ENCODE measurements at places on chromosomes 2 and 18.

DNA sequence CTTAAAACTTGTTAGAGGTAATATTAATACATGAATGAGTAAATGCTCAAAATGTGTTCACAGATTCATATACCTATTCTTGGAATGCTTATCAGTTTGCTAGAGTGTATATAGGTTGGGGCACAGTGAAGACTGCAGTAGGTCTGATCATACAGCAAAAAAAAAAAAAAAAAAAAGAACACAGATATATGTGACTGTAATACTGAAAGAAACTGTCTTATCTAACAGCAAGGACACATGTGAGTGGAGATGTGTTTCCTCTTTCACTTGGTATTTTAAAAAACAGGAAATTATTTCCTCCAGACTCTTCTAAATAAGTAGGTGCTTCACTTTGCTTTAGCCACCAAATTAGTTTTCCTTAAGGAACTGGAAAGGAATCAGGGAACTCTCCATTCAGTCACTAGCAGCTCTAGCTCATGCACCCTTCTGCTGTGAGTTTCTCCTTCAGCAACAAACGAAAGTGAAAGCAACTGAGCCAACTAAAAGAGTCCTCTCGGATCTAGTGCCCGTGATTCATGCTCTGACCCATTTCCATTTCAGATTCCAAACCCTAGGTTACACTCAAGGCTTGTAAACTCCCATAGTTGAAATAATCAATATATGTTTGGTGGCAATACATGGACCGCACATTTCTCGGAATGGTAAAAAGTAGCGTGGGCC, 98.5 kb downstream of the DSEL start:
- DNase-seq: no peak

GRCh38 chr18:50947899-50948298, 19.9 kb upstream of the ELAC1 start:
- no peak for DNase-seq

GRCh38 chr2:69789772-69790600, 39.5 kb upstream of the GMCL1 start:
- DNase-seq: no peak

GRCh38 chr2:3443506-3444084, 64.1 kb downstream of the TRAPPC12 start:
- DNase-seq: no peak

GRCh38 chr2:84285056-84285747, 173.9 kb downstream of the SUCLG1 start:
- DNase-seq: no peak

DNA sequence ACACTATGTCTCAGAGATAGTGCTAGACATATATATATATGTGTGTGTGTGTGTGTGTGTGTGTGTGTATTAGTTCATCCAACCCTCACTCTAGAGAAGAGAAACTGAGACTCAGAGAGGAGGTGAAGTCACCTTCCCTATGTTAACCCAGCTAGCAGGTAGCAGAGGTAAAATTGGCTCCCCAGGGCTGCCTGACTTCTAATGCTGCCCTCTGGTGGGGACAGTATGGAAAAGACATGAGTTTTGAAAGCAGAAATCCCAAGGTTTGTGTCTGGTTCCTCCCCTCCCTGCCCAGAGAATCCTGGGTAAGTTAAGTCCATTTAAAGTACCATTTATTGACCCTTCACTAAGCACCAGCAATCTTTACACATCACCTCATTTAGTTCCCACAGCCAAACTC, 137.7 kb downstream of the THNSL2 start:
- DNase-seq: no peak

GRCh38 chr2:227222292-227222691, 57.9 kb downstream of the COL4A3 start:
- no peak for DNase-seq

DNA sequence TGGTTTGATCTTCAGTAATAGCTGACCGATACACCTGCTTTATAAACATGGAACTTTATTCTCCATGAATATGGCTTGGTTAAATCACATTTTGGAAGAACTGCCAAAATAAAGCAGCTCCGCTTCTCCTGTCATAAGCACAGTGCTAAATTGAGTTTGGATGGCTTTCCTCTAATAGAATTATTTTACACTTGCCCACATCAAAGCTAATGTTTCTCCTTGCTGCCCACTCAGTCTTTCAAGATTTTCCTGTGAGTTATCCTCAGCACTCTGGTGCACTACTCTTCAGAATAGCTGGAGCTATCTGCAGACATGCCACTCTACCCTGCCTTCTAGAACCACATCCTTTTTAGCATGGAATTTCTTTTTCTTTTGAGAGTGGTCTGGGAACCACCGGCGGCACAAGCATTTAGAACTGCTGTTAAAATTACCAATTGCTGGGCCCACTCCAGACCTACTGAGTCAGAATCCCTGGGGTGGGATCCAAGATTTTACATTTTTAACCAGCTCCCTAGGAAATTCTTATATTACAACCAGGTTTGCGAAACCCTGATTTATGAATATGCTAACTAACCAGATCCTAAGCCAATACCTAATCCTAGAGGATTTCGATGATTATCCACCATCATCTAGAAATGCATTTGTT, 283.3 kb downstream of the AFF3 start:
- no peak for DNase-seq

GRCh38 chr18:58727776-58728500, 56.7 kb downstream of the MALT1 start:
- no peak for DNase-seq

- DNase-seq: no peak
Observed at GRCh38 chr2:64025741-64026140, 6.5 kb upstream of the VPS54 start.

DNA sequence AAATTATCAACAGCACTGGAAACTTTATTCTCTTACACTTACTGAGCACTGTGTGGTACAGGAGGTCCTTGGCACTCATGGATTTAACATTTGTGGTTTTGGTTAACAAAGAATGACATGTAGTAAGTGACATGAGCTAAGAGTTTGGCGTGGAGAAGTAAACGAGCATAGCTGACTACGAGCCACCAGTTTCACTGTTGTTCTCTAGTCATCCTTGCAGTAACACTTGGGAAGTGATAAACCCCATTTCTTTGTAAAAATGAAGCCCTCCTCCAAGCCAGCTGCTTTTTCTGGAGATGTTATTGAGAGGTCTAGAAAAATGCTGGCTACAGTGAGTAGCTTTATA, 32.7 kb downstream of the QPCT start:
- no peak for DNase-seq

- no peak for DNase-seq
Observed at GRCh38 chr2:182946958-182947369, 80.5 kb upstream of the FRZB start.

GRCh38 chr2:38436227-38436664, 59.2 kb upstream of the ATL2 start:
- DNase-seq: no peak

DNA sequence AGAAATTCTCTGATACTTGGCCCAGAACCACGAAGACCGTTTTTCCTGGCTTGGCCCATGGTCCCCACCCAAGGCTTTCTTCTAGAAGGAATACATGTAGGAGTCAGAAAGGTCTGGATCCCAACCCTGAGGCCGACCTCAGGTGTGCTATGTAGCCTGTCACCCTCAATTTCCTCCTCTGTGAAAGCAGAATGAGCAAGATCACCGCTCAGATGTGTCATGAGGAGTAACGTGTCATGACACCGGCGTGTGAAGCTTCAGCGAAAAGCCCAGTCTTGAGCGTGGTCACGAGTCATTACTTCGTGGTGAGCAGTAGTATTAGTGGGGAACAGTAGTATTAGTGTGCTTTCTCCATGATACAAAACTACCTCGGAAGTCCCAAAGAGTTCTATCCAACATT, 103.4 kb downstream of the ALPK2 start:
- no peak for DNase-seq

DNA sequence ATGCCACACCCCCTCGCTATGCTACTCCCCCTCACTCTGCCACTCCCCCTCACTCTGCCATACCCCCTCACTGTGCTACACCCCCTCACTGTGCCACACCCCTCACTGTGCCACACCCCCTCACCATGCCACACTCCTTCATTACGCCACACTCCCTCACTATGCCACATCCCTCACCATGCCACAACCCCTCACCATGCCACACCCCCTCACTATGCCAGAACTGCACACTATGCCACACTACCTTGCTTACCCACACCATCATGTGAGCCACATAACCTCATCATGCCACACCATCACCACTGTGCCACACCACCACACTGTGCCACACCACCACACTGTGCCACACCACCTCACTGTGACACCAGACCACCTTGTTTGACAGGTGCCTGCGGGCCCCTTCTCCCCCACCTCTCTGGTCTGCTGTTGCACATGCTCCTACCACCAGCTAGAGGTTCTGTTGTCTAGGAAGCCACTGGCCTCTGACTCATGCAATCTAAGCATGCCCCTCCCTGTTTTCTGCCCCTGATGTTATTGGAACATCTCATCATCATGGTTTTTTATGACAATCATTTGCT, 22.0 kb downstream of the MARCHF4 start:
- DNase-seq: no peak

DNA sequence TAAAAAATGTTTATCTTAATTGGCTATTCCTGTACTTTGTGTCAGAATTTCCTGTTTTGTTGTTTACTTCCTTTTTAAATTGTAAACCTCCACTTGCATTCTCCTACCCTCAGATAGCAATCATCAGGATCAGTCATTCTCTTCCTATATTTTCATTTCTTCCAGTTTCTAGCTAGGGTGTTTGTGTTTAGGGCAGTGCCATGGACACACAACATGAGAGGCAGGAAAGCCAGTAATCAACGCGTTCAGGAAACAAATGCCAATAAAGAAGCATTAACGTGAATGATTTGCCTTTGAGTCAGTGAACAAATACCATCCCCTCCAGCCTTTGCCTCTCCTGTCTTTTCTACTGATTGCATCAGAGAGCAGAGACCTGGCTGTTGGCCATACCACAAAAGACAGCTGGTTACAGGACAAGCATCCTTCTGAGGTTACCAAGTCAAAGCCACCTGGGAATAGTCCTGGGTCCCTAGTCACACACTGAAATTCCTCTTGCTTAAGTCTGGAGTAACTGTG, 56.7 kb upstream of the FHL2 start:
- no peak for DNase-seq

DNA sequence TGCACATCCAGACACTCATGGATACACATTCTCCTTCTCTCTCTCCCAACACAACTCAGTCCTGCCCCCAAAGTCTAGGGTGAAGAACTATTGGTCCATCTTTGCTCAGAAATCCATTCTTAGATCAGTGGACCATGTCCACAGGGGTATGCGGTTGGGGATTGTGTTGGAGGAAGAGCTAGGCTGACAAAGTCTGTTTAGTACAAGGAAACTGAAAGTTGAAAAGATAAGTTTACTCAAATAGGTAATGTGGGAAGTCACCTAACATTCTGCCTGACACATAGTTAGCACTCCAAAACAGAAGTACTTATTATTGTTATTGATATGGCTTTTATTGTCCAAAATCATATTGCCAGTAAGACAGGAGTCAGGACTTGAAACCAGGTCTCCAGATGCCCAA, 55.9 kb downstream of the ALK start:
- no peak for DNase-seq

DNA sequence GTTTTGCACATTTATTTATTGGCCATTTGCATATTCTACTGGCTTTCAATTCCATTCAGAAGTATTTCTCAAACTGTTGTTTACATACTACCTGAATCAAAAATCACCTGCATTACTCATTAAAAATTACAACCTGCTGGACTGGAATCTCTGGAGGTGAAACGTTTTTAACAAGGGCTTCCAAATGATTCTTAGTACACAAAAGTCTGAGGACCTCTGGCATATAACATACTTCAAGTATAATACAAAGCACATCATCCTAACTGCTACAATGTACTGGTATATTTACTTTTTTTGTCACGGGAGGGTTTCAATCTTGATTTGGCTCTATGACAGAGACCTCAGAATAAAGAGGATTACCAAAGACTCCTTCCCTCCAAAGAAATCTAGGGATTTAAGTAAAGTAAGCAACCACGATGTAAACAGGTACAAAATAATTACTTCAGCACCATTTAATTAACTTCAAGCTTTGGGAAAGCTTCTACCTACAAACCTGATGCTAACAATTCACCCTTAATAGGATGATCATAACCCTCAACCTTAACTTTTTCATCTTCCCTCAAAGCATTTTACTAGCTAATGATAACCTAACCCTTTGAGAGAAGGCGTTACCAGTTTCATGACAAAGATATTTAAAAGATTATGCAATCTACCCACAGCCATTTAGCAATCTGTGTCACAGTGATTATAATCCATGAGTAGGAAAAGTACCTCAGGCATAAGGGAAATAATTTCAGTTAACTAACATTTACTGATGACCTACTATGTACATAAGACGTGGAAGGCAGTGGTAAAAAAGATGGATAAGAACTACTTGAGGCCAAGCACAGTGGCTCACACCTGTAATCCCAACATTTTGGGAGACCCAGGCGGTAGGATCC, 24.7 kb downstream of the ATAD2B start:
- no peak for DNase-seq

GRCh38 chr18:29034113-29034856, 857.4 kb upstream of the CDH2 start:
- no peak for DNase-seq

DNA sequence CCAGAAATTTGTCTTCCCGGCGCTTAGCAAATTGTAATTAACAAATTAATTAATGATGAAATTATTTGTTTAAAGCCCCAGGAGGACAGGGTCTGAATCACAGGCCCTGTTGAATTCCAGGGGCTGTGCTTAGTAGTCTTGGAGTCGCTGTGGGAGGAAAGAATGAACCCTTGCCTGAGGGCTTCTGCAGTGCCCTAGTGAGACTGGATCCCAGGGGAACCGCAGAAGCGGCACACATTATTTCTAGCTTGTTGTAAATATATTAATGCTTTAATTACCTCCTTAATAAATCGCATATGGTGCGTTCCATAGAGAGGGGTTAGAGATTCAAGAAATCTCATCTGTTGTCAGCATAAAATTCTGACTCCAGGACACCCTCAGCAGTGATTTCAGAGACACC, 235.4 kb downstream of the CELF4 start:
- DNase-seq: no peak

DNA sequence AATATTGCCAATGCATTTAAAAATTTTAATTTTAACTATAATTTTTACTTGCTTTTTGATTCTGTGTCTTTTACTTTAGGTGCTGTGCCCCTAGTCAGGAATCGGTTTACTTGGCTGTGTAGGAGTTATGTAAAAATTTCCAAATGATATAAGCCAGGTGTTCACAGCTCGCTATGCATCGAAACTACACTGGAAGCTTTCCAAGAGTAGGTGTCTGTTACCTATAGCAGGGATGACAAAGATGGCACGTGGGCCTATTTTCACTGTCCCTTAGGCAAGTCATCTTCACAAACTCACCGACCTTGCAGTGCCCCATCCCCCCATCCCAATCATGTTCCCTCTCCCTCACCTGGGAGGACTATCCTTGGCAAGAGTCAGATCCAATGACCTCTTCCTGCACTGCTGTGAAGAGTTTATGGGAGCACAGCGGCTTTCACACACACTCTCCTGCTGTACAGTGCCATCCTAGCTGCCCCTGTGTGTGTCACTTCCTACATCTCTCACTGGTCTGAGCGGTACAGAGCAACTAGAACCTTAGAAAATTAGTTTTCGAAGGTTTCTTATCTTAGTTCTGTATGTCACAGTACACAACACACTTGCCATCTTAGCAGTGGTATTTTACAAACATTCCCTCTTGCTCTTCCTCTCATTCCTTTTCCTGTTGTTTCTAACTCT, 49.2 kb upstream of the NAB1 start:
- DNase-seq: no peak

- DNase-seq: no peak
Observed at GRCh38 chr2:113770929-113771328, 14.5 kb upstream of the SLC35F5 start.

GRCh38 chr18:11688972-11689668, at the start of gene GNAL:
TSS of gene GNAL (plus strand) at chr18:11689264. CDS start at chr18:11689564, 300 bp downstream.
- DNase-seq: no peak

- DNase-seq: no peak
Observed at GRCh38 chr2:61949714-61950560, 44.5 kb downstream of the COMMD1 start.

- peak; percentile 67 for DNase-seq
Observed at GRCh38 chr2:57906152-57906732, 140.4 kb upstream of the VRK2 start.

Data from NCI-H446 treated with DMSO at 0.1 percent for 48 hours (cell line).